Occipital lobe (tissue), 3 donors: ENCODE measurements at places on chromosomes 12 and 14. TPM values are rescaled to one million over a fixed set of nuclear protein-coding genes. Genes with fewer than 3 reads are reported as not detected.

The NAV3 gene
- 313 TPM for total RNA-seq

The ARMH4 gene
- total RNA-seq, result 99.4 TPM

The SSPN gene
- 3.7 TPM for total RNA-seq

The PZP gene
- not detected for total RNA-seq

The CCDC184 gene
- 17.0 TPM for total RNA-seq

The CCDC198 gene
- total RNA-seq, result not detected

The ACTR10 gene
- 144 TPM for total RNA-seq

The DTX1 gene
- 16.2 TPM for total RNA-seq

The PLEKHD1 gene
- 0.16 TPM for total RNA-seq

The TMPO gene
- 154 TPM for total RNA-seq

The KCNMB4 gene
- 67.2 TPM for total RNA-seq

GRCh38 chr12:73598626-73599025 lies 939.0 kb upstream of the ATXN7L3B start:
- no peak for DNase-seq

DNA sequence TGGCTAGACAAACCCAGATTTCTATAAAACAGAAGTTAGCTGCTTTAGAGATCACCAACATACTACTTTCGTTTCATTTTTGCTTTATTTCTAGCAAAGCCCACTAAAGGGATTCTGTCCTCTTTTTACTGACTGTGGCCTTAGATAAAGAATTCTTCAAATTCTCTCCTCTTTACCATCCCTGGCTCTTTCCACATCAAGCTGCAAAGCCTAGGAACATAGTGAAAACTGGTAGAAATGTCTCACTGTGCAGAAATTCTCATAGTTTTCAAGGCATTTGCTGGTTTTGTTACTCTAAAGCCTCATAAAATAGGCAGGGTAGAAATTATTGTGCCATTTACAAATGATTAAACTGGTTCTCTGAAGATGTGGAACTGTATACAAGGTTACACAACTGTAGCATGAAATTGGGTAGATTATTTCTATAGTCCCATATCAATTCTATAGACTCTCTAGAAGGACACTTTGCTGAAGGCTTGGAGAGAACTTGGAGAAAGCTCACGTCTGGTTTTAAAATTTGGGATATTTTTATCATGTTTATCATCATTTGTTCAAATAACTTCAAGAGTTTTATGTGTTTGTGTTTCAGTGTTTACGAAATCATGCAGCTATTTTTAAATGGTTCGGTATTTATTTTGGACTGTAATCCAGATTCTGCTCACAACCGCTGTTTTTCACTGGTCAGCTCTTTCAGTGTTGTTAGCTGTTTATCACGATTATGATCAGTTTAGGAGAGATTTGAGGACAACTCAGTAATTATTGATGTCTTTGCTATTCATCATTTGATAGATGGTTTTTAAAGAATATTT lies 36.7 kb upstream of the CSRP2 start:
- DNase-seq, result no peak

GRCh38 chr12:15556411-15557102 lies 232.6 kb downstream of the EPS8 start:
- DNase-seq, result no peak

- no peak for DNase-seq
Observed at GRCh38 chr12:88509851-88510250, 70.4 kb downstream of the KITLG start.

DNA sequence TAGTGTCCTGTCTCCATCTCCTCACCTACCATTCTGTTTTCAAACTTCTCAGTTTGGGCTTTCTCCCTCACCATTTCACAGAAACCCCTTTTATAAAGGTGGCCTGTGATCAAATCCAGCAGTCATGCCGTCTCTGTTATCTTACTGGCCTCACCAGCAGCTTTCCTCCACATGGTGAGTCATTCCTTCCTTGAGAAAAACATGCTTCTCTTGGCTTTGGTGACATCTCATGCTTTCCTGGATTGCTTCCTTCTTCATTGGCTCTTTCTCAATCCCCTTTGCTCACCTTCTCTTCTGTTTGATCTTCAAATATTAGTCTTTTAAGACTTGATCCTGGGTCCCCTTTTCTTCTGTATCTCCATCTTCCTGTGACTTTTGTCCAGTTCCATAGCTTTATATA lies 164.9 kb downstream of the ANO4 start:
- no peak for DNase-seq

GRCh38 chr14:39232554-39233415 lies 930 bp upstream of the MIA2 start:
- no peak for DNase-seq

DNA sequence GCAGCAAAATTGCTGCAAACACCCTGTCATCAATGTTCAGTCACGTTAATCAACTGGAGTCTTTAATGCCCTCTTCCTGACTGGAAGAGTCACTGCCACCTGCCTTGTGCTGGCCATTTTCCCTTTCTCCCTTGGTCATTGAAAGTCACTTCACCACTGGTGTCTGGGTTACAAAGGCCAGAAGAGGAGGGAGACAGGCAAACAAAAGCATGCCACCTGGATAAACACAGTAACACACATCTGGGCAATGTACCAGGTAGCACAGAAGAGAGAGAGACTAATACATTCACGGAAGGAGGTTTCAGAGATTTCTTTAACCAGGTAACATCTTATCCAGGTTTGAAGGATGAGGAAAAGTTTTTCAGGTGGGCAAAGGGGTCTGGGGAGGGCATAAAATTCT lies 32.7 kb downstream of the GPHB5 start:
- no peak for DNase-seq

- DNase-seq, result no peak
Observed at GRCh38 chr14:89420502-89420901, 3.5 kb upstream of the FOXN3 start.

DNA sequence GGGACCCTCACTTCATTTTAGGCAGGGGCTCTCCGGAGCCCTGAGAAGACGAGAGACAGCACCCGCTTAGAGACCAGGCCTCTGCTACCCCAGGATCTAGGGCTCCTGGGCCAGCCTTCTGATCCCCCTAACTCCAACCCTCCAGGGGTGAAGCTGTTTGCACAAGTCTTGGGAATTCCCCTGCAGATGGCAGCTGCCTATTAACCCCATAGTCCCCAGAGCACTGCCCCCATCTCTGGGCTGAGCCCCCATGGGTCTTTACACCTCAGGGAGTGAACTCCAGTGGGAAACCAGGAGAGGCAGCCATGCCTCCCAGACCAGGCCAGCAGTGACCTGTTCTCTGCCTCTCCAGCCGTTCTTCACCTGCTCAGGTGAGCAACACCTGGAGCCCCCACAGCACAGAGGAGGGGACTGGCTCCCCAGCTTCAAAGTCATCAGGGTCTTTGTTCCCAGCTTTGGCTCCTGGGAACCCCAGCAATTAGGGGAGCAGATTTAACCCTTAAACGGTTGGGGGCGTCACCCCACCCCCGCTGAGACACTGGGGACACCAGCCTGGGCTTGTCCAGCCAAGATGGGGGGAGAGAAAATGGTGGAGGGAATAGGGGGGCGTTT lies 2.3 kb downstream of the WNT10B start:
- no peak for DNase-seq

DNA sequence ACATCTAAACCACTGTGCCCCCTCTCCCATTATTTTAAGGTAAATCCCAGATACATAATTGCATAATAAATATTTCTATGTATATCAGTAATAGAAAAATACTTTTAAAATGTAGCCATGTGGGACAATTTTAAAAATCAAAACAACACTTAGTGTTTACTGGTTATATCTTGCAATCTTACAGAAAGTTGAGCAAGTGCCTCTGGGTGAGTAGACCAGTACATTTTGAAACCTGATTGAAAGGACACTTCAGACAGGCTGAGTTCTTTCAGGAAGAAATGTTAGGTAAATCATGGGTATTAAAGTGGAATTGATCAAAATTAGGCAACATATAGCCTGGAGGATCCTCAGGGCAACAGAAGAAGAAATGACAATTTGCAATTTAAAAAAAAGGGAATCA lies 7.2 kb downstream of the SLC38A4 start:
- DNase-seq, result no peak

DNA sequence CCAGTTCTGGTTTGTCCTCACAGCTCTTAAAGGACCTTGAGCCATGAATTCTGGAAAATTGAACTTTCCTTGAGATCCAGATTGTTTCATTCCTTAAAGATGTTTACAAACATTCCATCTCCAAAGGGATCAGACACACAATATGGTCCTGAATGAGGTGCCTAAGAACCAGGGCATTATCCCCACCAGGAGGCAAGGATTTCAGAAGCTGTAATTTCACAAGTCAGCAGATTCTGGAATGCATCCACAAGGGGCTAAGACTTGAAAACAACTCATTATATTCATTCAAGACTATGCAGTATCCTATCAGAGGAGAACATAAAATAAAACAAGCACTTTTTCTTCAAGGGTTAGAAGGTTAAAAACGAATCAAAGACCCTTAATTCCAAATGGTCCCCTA lies 15.1 kb downstream of the KCNH5 start:
- DNase-seq, result no peak

DNA sequence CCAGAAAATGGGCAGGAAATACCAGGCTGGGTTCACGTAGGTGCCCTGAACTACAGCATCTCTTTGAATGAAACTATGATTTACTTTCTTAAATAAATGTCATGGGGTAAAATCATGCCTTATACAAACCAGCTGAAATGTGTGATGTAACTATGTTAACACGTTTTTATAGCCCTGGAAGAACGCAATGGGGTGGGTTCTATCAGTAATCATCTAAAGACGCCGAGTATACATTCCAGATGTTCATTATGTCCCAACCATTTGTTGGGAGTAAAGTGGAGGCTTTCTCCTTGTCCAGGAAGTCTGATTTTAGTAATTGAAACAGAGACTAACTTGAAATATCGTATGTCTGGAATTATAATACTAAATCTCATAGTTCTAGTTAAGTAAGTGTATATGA lies 16.2 kb upstream of the IGF1 start:
- no peak for DNase-seq
